ENCODE measurements at places on chromosomes 16 and 17.

DNA sequence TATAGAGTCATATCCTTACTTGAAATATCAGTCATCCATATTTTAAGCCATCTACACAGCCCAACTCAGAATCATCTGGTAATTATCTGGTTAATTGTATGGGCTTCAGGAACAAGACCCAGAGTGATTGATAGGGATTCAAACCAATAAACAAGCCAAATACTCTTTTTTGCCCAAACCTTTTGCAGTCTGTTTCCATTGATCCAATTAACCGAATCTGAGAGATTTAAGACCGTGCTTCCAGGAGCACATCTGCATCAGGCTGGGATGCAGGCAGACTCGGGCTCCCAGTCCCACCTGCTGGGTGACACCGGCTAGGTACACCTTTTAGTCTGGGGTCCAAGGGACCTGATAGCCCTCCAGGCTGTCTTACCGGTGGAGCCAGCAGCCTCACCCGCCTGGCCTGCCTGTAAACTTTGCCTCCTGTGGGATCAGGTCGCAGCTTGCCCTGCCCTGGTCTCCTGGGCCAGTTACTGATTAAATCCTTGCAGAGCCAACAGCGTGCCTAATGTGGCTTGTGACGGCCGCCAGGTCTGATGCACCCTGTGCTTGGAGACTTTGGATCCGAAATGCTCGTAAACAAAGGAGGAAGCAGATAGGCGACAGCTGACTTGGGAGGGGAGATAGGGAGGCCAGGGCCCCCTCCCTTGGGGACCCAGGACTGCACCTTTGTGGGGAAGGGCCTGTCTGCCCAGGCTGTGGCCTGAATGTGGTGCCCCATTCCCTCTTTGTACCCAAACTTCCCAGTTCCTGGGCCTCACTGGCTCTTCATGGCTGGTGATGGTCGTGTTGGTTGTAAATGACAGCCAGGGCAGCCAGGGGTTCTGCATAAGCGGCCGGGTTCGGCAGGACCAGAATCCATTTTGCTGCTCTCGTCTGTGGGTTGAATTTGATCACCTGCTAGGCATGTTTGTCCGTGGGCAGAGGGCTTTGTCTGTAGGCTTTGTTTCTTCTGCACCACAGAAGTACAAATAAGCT is 3.8 kb downstream of the CMIP start:
- DNase-seq = no peak

DNA sequence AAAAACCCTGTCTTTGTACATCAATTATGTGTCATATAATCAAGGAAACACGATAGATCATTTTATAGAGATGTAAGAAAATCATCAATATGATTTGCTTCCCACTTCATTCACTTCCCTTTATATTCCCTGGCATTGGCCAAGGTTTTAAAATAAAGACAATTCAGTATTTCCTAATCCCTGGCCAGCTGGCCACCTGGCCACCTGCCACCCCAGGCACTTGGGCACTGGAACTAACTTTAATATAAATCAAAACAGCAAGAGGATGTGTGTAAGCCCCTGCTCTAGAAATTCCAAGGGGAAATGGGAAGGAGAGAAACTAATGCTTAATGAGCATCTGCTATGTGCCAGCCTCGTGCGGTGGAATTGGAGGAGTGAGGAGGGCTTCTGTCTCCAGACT is 58.6 kb upstream of the TOB1 start:
- DNase-seq = no peak

- DNase-seq = no peak
Measured at GRCh38 chr16:55149622-55150021, 174.4 kb upstream of the IRX6 start.

- DNase-seq = no peak
Measured at GRCh38 chr16:51757124-51757470, 606.0 kb upstream of the SALL1 start.

- DNase-seq = no peak
Measured at GRCh38 chr16:85888405-85889331, 10.3 kb upstream of the IRF8 start.

- DNase-seq = peak; percentile 39
Measured at GRCh38 chr17:3602499-3602898, 6.7 kb downstream of the TRPV1 start.

DNA sequence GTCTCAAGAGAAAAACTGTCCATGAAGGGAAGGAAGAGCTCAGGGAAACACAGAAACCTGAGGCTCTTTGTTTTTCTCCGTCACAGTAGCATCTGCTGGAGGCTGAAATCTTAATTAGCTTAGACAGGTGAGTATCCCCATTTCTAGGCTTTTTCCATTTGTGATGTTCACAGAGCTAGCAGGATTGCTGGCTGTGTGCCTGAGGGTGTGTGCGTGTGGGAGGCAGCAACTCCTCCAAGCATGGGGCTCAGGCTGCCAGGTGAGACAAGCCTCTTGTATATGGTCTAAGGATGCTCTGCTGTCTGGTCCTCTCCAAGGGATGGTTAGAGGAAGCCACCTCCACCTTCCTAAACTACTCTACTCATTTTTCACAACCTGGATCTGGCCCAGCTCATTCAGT is 569.9 kb downstream of the HS3ST4 start:
- no peak for DNase-seq

DNA sequence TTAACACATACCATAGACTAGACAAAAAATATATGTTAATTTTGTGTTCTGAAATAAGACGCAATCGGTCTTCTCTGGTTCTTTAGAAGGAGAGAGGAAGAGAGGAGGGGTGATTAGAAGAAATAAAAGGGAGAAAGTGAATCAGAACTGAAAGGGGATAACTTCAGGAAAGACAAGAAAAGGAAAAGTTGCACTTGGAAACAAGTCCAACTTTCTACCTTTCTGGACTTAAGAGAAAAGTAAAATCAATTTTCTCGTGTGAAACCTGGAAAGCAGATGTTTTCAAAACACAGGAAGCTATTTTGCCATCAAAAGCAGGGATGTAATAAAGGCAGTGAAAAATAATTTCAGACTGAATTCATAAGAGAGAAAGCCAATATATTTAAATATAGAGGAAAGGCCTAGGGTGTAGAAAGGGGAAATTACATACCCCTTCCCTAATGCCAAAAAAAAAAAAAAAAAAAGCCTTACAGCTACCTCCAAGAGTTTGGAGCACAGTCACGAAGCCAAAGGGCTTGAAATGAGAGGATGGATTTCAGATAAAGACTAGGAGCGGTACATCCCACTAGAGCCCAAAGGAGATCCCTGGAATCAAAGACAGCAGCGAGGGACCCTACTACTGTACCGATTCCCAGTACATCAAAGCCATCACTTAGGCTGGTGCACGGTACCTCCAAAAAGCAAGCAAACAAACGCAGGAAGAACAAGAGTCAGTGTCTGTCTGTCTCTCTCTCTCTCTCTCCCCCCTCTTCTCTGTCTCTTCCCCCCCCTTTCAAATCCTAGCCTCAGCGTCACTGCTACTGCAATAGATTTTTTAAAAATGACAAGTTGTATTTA is 12.1 kb upstream of the ZFHX3 start:
- DNase-seq = no peak

GRCh38 chr17:8728971-8729370 is 15.7 kb downstream of the CCDC42 start:
- DNase-seq = no peak

GRCh38 chr16:1435921-1436697 is 5.2 kb downstream of the PERCC1 start:
- no peak for DNase-seq

DNA sequence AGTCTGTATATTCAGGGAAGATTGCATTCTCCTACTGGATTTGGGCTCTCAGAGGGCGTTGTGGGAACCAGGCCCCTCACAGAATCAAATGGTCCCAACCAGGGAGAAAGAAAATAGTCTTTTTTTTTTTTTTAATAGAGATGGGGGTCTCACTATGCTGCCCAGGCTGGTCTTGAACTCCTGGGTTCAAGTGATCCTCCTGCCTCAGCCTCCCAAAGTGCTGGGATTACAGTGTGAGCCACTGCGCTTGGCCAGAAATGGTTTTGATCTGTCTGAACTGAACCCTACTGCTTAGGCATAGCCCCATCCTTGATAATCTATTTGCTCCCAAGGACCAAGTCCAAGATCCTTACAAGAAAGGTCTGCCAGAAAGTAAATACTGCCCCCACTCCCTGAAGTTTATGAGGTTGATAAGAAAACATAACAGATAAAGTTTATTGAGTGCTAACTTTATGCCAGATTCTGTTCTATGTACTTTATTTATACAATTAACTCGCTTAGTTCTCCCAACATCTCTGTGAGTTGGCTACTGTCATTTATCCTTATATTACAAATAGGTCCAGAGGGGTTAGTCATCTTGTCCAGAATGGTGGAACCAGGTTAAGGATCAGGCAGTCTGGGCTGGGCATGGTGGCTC is 13.5 kb downstream of the G6PC1 start:
- DNase-seq = no peak

- no peak for DNase-seq
Measured at GRCh38 chr16:31513126-31513525, 4.9 kb upstream of the RUSF1 start.

DNA sequence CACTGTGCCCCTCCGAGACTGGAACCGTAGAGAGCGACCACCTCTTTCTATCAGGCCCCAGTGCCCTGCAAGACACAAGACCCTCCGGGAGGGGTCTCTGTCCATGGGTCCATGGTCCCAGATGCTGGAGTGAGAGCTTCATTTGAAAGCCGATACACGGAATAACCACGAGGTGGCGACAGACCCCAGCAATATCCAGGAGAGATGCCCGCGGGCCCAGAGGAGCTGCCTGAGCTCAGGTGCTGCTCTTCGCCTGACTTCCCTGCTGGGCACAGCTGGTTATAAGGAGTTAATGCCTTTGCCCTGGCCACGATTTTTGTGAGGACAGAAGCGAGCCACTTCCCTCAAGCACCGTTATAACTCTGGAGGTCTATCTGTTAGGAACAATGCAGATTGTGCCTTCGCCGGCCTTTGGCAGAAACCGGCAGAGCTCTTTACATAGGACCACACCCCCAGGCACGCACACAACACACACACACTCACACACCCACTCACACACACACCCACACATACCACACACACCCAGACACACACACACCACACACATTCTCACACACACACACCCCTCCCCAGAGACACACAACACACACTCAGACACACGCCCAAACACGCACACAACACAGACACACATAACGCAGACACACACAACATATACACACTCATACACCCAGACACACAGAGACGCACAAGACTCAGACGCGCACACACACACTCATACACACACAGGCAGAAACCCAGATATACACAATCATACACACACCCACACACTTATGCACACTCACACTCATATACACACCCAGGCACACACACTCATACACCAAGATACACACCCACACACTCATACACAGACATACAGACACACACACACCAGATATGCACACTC is 436.4 kb downstream of the SOX9 start:
- peak; percentile 79 for DNase-seq

- DNase-seq = no peak
Measured at GRCh38 chr17:31583772-31584356, 192.4 kb downstream of the RAB11FIP4 start.

GRCh38 chr17:17738901-17739300 is 57.6 kb downstream of the RAI1 start:
- DNase-seq = no peak

DNA sequence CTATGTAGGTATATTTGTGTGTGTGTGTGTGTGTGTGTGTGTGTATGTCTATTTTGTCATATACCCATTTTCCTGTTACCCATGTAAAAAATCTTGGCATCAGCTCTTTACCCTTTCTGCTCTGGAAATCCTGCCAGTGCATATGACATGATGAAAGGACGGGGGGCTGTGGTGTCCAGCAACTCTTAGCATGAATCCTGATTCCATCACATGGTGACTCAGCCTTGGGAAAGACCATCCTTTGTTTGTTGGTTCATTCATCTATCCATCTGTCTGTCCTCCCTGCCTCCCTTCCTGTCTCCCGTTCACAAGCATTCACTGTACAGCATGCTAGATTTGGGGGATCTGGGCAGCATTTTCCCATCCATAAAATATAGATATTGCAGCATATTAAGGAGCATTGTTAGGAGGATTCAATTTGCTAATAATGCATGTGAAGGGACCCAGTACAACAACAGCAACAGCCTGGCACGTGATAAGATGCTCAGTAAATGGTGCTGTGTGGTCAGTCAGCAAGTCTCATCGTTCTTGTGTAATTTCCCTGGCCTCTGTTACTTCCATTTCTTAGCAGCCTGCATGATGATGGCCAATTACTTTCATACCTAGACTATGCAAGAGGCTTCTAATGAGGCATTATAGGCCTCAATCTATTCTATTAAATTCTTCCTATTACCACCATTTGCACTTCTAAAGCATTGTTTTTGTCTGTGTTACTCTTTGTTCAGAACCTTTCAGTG is 191.0 kb downstream of the PRKCA start:
- DNase-seq = no peak

- DNase-seq = no peak
Measured at GRCh38 chr16:49912721-49913120, 56.8 kb upstream of the ZNF423 start.

GRCh38 chr17:48439875-48440505 is 10.0 kb upstream of the SKAP1 start:
- peak; percentile 74 for DNase-seq

DNA sequence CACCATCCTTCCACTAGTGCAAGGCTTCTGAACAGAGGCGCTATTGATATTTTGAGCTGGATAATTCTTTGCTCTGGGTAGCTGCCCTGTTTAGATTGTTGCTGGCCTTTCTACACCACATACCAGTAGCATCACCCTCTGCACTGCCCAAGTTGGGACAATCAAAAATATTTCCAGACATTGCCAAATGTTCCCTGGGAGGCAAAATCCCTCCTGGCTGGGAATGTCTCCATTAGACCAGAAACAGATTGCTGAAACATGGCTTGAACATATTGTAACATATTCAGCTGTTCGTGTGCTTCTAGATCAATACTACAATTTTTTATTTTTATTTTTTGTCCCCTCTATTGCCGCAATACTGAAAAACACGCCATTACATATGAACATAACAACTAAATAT is 174.6 kb downstream of the ABCA8 start:
- DNase-seq = no peak

DNA sequence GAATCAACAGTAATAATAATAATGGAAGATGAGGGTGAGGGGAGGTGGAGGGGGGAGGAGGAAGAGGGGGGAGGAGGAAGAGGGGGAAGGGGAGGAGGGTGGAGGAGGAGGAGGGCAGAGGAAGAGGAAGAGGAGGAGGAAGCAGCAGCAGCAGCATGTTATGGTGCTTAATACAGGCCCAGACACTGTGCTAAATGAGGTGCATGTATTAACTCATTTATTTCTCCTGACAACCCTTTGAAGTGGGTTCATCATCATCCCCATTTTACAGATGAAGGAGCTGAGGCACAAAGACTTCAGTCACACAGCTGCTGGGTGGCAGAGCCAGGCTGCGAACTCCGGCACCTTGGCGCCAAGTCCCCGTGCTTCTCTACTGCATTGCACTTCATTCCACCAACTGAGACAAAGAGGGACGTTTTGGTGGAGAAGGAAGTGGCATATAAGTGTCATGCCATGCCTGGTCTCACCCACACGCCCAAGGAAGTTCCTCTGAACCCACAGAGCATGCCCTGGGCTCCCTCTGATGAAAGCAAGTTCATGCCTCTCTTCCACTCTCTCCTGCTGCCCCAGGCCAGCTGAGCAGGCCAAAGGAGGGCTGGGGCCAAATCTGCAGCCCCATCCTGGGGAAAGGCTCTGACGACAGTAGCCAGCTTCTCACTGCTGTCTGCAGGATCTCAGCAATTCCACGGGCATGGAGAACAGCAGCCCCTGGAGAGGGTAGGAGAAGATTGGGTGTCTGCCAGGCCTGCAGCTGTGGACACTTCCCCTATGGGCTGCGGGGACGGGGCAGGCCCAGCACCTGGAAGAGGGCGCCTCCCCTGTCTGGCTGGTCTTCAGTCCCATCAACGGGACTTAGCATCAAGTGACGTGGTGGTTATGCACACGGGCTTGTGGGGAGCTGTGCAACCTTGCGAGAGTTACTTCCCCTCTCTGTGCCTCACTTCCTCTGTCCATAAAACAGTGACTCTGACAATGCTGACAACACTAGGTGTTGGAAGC is 21.8 kb downstream of the XYLT1 start:
- peak; percentile 68 for DNase-seq

Data from activated CD4-positive, alpha-beta T cell treated with anti-CD3 and anti-CD28 coated beads, Interleukin-2, amount 10 ng/mL, durations not matched to agents 7 days and 5 days (primary cell).